ENCODE measurements at places on chromosomes 6 and 20.
A peak's percentile ranks its signal among the peaks of the same experiment; 100 is the strongest.

DNA sequence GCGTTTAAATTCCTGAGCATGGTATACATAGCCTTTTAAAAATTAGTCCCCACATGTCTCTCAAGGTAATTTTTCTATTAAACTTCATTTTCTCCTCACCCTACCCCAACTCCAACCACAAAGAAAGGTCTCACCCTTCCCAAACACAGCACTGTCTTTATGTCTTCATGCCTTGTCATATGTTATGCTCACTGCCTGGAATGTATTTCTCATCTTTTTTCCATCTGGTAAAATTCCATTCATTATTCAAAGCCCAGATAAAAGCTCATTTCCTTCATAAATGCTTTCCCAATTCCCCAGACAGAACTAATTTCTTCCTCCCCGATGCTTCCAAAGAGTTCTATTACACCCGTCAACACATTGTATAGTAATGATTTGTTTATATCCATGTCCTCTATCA, 302.0 kb downstream of the ALDH8A1 start:
- DNase-seq: no peak

DNA sequence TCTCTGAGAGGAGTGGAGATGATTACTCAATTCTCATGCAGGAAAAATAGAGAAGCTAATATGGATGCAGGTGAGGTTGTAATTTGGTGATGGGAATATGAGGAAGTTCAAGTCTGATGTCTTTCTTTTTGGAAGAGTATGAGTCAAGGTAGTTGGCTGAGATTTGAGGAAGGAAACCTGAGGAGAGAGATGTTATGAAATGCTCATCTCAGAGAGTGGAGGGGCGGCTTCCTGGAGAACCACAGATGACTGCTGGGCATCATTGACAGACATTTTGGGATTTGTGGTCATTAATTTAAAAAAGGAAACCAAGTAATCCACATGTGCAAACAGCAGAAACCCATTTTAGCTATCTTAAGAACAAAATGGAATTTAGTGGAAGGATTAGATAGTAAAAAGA, 72.5 kb upstream of the UST start:
- no peak for DNase-seq

- no peak for DNase-seq
Measured at GRCh38 chr6:107083047-107083768, 32.1 kb downstream of the BEND3 start.

DNA sequence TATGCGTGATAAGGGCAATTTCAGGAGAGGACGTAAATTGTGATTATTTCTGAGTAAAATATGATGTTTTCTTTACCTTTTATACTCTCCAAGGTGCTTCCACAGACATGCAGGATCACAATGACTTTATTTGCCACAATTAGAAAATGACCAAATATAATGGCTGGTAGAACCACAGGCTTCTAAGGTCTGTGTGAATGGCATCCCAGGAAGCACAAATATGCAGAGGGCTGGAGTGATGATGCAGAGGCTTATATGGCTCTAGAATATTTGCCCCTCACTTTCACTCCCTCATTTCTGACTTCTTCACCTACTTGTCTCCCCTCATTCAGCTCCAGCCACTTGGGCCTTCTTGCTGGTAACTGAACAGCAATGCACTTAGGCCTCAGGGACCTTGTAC, 502.1 kb upstream of the MAP3K7 start:
- DNase-seq: no peak

DNA sequence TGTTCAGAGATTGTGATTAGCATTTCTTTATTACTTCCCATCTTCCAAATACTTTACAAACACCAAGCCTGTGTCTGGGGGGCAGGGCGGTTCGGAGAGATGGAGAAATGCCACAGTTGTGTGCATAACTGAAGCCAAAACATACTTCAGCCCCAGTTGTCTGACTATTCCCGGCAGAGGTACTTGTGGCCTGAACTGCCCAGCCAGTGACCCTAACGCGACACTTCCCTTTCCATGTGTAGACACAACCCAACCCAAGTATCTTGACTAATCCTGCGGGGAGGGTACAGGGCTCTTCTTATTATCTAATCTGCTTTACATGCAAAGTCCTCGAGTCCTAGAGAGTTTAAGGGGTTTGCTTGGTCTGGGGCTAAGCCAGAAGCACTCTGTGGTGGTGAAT, 46.2 kb downstream of the ISM1 start:
- no peak for DNase-seq

GRCh38 chr6:29708432-29709179, 14.6 kb upstream of the HLA-F start:
- DNase-seq: no peak

DNA sequence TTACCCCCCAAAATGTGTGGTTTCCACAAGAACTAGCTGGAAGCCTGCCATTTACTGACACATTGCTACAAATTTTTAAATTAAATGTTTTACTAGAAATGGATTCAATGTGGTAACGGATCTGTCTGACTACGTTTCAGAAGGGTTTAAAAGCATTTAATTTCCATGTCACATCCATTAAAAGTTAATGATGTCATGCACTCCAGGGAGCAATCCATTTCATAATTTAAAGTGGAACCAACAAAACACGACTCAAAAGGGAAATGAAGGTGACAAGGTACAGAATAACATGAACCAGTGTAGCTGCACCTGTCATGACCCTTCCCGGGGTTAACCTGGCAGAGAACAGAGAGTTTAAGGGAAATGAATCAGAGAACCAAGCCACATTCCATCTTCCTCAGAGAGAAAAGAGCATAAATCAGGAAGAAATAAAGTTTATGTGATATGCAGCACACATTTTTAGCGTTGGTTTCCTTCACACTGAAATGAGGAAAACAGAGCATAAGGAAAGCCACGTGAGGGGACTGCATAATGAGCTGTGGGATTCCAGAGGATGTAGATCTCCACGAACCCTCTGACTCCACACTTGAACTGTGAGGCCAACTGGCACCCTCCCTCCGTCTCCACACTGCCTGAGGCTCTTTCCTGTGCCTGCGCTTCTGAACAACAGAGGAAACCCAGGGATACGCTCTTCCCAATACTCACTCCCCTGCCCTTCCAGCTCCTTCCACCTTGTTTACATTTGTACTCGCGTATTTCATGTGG, 170.3 kb upstream of the AHI1 start:
- DNase-seq: no peak

DNA sequence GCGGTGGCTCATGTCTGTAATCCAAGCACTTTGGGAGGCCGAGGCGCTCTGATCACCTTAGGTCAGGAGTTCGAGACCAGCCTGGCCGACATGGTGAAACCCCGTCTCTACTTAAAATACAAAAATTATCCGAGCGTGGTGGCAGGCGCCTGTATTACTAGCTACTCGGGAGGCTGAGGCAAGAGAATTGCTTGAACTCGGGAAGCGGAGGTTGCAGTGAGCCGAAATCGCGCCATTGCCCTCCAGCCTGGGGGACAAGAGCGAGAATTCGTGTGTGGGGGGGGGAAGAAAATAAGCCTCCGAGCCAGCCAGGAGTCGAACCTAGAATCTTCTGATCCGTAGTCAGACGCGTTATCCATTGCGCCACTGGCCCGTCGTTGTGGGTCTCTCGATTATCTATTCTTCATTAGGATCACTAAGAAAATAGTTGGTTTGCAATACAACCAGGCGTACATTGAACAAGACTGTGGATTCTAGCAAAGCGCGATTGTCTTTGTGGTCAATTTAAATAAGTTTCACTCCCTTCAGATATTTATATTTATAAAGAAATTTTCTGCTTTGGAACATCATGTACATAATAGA, 33.9 kb upstream of the PRSS16 start:
- DNase-seq: no peak

- DNase-seq: no peak
Measured at GRCh38 chr6:127090051-127090450, 28.4 kb upstream of the RSPO3 start.

DNA sequence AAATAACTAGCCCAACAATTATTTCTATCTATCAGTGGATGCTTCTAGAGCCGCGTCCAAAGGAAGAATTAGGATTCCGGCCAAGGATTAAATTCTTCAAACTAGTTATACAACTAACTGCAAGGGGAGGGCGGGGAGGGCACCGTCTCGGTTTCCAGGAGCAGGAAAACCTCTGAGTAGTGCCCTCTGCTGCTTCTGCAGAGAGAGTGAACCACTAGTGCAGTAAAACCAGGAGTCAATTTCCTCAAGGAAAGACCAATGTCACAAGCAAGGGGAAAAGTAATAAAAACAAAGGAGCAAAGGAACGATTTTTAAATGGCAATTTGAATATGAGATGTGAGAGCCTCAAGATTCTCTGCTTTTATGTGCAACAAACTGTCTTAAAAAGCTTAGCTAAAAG, 16.5 kb upstream of the UBE2J1 start:
- DNase-seq: peak; percentile 46

GRCh38 chr20:53622247-53623133, 28.9 kb upstream of the ZNF217 start:
- no peak for DNase-seq

GRCh38 chr6:164085091-164086075, 670.9 kb downstream of the QKI start:
- DNase-seq: no peak

GRCh38 chr6:126040826-126041225, 54.5 kb downstream of the TRMT11 start:
- no peak for DNase-seq

DNA sequence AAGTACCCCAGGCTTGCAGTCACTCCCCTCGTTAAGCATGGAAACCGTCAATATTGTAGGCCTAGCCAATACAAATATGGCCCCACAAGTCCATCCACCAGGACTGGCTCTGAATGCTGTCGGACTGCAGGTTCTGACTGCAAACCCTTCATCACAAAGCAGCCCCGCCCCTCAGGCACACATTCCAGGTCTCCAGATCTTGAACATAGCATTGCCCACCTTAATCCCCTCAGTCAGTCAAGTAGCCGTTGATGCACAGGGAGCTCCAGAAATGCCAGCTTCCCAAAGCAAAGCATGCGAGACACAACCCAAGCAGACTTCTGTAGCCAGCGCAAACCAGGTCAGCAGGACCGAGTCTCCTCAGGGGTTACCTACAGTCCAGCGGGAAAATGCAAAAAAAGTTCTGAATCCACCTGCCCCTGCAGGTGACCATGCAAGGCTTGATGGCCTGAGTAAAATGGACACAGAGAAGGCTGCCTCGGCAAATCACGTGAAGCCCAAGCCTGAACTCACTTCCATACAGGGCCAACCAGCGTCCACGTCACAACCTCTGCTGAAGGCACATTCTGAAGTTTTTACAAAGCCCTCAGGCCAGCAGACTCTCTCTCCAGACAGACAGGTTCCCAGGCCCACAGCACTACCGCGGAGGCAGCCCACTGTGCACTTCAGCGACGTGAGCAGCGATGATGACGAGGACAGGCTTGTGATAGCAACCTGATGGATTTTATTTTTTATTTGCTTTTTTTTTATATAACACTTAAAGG, 126.2 kb upstream of the EDN1 start:
- DNase-seq: no peak

DNA sequence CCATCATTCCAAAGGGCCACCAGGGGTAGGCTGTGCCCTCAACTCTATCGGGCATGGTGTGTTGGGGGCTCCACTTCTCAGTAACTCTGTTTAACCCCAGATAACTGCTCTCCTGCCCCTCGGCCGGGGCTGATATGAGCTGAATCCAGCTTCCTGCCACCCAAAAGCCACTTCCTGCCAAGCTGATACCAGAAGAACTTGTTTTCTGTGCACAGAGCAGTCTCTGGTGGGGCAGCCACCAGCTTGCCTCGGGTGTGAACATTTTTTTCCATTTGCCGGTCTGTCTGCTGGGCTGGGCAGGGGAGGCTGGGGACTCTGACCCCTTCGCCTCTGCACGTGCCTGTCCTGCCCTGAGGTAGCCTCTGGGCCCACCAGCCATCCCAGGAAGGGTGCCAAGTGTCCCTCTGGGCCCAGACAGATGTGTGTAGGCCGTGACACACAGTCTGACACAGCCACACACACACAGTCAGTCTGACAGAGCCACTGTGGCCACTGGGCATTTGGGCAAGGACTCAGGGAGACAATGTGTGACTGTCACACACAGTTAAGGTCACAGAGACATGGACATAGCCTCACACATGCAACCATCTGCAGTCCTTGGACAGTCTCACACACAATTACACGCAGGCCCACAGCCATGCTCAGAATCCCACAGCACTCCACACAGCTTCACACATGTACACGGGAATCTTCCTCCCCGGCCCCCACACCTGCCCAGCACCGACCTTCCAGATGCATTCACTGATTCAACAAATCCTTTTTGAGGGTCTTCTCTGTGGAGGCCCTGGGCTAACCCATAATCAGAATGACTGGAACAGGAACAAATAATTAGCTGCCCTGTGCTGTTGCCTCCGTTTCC, 45.1 kb downstream of the NOL4L start:
- DNase-seq: no peak

DNA sequence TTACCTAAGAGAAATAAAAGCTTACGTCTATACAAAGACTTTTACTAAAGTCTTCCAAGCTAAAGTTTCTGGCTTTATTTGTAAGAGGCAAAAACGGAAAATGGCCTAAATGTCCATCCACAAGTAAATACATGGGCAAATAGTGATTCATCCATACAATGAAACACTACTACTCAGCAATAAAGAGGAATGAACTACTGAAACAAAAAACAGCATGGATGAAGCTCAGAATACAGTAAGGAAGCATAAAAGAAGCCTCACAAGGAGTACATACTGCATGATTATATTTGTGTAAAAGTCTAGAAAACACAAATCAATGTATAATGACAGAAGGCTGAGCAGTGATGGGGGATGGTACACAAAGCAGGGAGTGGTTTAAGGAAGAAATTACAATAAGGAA, 84.7 kb downstream of the F13A1 start:
- DNase-seq: no peak

DNA sequence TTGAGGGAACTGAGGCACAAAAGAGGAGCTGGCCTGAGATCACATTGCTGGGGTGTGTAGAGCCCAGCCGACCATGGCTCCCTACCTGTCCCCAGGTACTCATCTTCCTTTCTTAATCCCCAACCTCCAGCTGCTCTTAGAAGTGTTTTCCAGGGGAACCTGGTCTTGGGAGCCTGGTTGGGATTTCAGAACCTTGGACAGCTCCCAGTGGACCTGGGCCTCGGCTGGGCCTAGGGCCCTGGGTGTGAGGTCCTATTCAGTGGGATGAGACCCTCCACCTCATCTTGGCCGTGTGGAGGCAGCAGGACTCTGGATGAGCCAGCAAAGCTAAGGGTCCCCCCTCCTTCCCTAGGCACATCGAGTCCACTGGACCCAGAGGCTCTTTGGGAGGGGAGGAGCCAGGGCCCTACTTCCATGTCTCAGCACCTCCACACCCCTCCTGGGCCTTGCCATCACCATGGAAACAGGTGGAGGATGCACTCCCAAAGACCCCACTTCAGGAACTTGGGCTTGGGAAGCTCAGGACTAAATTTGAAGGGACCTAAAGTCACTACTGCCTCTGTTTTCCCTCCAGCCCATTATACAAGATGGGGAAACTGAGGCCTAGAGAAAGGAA, 38.5 kb downstream of the DLGAP4 start:
- no peak for DNase-seq

Measured in D341Med (cell line).